Activated T-cell treated with anti-CD3 and anti-CD28 coated beads for 1 hour (primary cell): ENCODE measurements at places on chromosomes 16 and 17.

GRCh38 chr16:78444-79150 lies 572 bp downstream of the MPG start:
- no peak for DNase-seq

GRCh38 chr17:13995856-13996271 lies 73.4 kb upstream of the COX10 start:
- no peak for DNase-seq

GRCh38 chr17:37519251-37519985 lies 29.7 kb downstream of the DUSP14 start:
- DNase-seq = no peak

DNA sequence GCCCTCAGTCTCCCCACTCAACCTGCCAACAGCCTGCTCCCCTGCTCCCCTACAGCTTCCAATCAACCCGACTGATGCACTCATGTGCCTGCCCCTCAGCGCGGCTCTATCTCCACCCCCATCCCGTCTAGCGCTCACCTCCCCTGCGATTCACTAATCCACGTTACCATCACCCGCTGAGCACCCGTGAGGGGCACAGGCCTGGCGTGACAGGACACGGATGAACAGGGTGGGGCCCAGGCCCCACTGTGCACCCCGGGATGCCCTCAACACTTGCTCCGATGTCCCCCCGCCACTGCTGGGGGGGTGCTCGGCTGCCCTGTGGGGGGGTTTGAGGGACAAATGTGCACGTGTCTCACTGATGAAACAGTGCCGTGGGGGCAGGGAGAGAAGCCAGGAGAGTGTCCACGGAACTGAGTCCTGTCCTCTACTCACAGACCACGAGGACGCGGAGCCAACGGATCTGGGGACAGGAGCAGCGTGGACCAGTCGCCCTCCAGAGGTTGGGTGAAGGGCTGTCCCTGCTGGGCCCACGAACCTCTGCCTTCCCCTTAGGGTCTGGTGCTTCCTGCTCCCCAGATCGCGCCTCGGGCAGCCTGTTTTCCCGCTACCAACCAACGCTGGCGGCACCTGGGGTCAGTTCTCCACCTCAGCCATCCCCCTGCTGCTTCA lies 66.7 kb downstream of the RPH3AL start:
- DNase-seq = no peak

GRCh38 chr17:2889256-2889655 lies 93.0 kb downstream of the RAP1GAP2 start:
- DNase-seq = no peak

- DNase-seq = no peak
These were observed 62.1 kb downstream of the MYO1D start for GRCh38 chr17:32814836-32815235.

GRCh38 chr17:82938873-82939620 lies 99.2 kb upstream of the ZNF750 start:
- no peak for DNase-seq

DNA sequence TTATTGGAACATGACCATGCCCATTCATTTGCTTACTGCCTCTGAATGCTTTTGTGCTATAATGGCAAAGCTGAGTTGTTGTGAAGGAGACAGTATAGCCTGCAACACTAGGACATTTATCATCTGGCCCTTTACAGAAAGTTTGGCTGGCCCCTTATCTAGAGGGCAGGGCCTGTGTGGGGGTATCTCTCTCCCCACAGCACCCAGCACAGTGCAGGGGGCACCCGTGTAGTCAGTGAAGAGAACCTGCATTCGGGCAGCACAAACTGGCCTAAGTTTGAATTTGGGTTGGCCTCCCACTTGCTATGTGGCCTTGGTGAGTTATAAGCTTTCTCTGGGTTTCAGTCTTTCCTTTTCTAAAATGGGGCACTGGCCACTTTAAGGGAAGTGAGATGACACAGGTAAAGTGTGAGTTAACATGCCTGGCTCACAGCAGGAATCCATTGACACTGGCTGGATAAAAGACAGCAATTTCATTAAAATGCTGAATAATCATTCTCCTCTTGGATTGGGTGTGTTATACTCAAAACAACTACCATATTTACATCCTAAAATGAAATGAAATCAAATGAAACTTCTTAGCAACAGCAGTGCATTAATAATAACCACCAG lies 12.1 kb downstream of the UBE2O start:
- DNase-seq = no peak

- DNase-seq = no peak
These were observed 7.1 kb upstream of the MT2A start for GRCh38 chr16:56601325-56601724.

DNA sequence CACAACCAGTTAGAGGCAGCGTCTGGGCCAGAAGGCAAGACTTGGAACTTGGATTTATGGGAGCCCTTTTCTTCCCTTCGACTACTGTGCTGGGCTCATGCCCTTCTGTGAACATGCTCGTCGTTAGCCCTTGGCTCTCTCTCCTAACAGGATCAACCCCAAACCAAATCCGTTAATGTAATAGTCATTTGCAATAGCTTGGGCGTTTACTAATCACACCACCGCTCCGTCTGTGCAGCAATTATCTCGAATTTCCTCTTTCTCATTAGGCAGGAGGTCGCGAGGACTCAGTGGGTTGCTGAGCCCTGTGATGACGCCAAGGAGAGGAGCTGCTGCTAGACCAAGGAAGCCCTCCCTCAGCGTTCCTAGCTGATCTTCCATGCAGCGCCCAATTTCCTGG lies 114.7 kb downstream of the ENGASE start:
- no peak for DNase-seq

DNA sequence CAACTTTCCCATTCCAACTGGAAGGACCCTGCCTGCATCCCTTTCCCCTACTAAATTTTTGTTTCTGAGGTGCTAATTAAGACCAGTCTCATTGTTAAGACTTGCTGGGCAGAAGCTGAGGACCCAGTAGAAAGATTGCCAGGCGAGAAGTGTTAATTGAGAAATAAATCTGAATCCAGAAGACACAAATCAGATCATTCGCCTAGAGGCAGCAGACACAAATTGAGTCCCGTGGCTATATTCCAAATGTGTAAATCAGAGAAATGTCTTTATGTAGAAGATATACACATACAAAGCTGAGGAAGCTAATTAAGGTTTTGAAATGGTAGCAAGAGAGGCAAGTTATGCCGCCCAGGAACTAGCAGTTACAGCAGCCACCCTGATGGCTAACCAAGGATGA lies 29.6 kb downstream of the CALCOCO2 start:
- no peak for DNase-seq

DNA sequence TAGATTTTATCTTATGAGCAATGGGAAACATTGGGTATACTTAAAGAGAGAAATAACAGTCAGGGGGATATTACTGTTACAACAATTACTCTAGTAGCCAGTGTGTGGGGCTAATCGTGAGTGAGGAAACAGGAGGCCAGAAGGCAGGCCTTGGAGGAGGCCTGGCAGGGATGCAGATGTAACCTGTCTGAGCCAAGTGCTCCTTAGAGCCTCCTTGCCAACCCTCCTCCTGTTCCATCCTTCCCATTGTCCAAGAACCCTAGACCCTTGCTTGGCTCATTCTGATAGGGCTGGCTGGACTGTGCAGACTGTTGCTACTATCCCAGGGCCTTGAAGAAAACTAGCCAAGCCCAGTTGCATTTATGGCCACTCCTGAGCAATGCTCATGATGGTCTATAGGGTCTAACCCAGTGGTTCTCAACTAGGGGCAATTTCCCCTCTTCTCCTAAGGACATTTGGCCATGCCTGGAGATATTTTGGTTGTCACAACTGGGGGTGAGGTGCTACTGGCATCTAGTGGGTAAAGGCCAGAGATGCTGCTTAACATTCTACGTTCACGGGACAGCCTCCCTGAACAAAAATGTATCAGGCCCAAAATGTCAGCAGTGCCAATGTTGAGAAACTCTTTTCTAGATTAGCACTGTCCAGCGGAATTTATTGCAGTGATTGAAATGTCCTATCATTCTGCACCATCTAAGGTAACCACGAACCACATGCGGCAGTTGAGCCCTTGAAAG lies 24.4 kb upstream of the WSCD1 start:
- no peak for DNase-seq

DNA sequence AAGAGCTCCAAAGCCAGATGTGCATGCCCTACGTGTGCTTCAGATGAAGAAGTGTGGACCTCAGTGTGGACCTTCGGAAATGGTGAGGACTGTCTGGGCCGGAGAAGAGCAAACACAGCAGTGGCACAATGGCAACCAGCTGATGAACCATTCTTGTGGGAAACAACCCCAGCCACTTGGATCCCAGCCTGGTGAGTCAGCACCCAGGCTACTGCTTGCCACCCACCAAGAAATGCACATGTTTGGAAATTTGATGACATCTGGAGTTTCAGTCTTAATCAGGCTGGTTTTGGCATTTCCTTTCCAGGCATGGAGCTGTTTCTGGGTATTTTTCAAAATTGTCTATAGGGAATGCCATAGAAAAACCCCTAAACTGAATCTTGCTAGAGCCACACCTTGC lies 42.7 kb downstream of the DYNLRB2 start:
- no peak for DNase-seq
